Vagina (tissue), 2 donors: ENCODE measurements at places on chromosomes 3 and 15. TPM values are rescaled to one million over a fixed set of nuclear protein-coding genes. Genes with fewer than 3 reads are reported as not detected.

DNA sequence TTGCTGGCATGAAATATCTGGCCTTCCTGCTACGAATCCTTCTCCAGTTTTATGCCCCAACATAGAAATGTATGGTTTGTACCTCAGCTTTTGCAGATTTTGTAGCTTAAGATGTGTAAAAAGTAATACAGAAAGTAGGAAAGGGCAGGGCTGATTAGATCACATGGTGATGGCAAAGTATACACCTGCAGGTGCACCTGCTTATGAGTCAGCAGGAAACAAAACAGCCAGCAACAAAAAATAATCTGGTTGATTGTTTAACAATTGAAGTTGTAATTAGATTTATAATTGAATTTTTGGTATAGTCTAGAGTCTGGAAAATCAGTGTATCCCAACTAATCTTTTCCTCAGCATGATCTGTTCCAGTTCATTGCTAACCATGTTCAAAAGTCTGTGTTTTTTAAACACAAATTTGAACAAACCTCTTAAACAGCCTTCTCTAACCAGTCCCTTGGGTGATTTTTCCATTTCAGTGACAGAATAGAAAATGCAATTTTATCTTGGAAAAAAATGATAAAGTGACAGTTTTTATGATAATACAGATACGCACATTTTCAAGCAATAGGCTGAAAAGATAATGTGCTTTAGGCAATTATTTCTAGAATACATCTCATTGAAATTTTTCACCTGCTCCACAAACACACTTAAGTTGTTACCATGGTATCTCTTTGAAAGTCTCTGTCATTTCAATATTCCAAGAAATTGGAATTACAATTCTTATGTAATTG is 477.4 kb downstream of the NAALADL2 start:
- H3K36me3 ChIP-seq: no peaks in the 10 kb centered on the region
- DNase-seq: no peak
- no peak overlapping the region for H3K27ac ChIP-seq
- no peaks in the 10 kb centered on the region for H3K27me3 ChIP-seq
- H3K4me1 ChIP-seq: peaks cover 5% of the 10 kb centered on the region
- no peak overlapping the region for H3K4me3 ChIP-seq

The ALS2CL gene
- 134 TPM for total RNA-seq

- no peak for DNase-seq
- H3K27ac ChIP-seq: no peak overlapping the region
These were observed 90.9 kb upstream of the ASB14 start for GRCh38 chr3:57383406-57383805.

DNA sequence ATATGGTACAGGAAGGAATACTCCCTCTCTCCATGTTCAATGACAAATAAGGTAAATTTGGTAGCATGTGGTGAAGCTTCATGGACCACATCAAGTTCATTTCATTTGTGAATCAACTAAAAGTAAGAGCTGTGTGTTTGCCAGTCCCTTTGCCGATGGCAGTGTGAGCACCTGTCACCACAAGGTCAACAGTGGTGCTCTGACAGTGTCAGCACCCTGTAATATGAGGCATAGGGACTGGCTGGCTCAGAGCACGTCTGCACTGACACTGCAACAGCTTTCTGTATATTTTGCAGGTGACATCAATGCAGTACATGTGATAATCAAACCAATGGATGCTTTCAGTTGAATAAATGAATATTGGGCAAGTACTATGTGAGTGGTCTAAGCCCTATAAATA is 852.4 kb downstream of the TUSC7 start:
- no peaks in the 10 kb centered on the region for H3K27me3 ChIP-seq
- H3K4me3 ChIP-seq: no peak overlapping the region
- no peak overlapping the region for H3K27ac ChIP-seq
- no peaks in the 10 kb centered on the region for H3K36me3 ChIP-seq
- no peak for DNase-seq

GRCh38 chr3:181855825-181856224 is 144.1 kb downstream of the SOX2 start:
- DNase-seq: no peak
- H3K36me3 ChIP-seq: no peaks in the 10 kb centered on the region
- H3K27me3 ChIP-seq: no peaks in the 10 kb centered on the region
- H3K4me3 ChIP-seq: no peak overlapping the region
- no peaks in the 10 kb centered on the region for H3K4me1 ChIP-seq

The PLIN1 gene
- total RNA-seq: 53.3 TPM
